ENCODE measurements at places on chromosomes 11 and 22.

GRCh38 chr11:101090679-101091270 is 38.8 kb downstream of the PGR start:
- DNase-seq, result no peak

DNA sequence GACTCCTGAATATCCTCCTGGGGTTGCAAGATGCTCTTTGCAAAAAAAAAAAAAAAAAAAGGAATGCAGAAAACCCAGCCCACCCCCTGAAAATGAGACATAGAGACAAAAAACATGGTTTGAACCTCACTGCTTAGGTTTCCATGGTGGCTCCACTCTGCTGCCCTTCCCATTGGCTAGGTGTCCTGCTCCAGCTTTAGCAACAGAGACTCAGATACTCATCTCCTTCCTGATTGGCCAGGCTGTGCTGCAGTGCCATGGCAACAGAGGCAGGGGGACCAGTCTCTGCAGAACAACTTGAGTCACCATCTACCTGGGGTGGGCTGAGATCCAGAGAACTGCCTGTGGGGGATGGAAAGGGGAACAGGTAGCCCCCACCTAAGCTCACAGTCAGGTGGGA is 17.4 kb upstream of the YWHAH start:
- peak; percentile 98 for DNase-seq

GRCh38 chr11:78764946-78765345 is 190.3 kb upstream of the NARS2 start:
- no peak for DNase-seq

DNA sequence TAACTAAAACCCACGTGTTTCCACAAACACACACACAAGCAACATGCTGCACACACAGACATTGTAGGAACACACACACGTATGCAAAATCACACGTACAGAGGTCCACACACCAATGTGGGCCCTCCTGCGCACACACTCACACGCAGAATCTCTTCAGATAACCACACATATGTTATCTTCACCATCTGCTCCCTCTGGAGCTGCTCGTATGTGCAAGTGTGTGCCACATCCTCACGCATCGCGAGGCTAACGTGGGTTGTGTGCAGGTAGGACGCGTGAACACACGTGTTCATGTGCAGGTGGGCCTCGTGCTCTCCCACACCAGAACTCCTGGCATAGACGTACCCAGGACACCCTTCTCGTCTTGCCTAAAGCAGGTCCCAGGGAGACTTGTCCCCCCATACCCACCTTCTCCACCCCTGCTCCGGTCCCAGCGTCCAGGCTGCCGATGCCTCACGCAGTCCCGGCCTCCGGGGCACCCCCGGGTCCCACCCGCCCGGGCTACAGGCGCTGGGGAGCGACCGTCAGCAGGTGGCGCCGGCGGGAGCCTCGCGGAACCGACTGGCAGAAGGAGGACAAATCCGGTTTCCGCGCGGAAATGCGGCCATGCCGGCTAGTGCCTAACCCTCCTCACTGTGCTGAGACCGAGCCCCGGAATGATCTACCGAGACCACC is 10.3 kb upstream of the IGSF9B start:
- DNase-seq, result peak; percentile 65

GRCh38 chr11:125925247-125925740 is 20.6 kb upstream of the VSIG10L2 start:
- no peak for DNase-seq

- DNase-seq, result peak; percentile 71
These were observed 658 bp downstream of the C11orf71 start for GRCh38 chr11:114399490-114400215.

GRCh38 chr11:108601150-108601549 is 7.6 kb upstream of the EXPH5 start:
- DNase-seq, result no peak

DNA sequence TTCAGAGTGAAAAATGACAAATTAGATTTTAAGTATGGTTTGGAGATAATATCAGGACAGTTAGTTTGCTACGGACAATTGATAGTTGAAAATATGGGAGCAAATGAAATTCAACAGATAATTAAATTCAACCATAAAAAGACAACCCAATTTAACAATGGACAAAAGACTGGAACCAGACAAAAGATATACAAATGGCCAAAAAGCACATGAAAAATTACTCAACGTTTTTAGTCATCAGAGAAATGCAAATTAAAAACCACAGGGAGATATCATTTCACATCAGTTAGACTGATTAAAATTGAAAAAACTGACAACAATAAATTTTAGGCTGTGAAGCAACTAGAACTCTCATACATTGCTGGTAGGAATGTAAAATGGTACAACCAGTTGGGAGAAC is 27.2 kb downstream of the SIK2 start:
- DNase-seq, result no peak

All from cerebellar cortex (tissue), 1 donor.